Hepatic stellate cell (primary cell): ENCODE measurements at places on chromosomes 13 and 19.

DNA sequence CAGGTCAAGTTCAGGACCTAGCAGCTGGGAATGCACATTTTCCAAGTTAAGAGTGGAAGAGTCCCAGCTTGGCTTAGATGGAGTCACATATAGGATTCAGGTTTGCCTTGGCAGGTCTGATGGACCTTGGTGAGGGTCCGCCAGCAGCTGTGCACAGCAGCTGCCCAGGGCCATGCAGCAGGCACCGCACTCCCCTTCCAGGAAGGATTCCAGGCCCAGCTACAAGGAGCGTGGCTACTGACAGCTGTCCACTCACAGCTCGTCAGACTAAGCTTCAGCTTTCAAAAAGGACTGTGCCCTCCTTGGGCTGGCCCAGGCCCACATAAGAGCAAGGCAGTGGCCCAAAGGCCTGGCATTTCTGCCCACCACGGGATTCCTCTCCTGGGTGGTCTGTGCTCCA lies 68.4 kb downstream of the ALOX5AP start:
- DNase-seq = no peak

GRCh38 chr13:45598597-45598996 lies 16.9 kb downstream of the ERICH6B start:
- no peak for DNase-seq

- peak; percentile 78 for DNase-seq
Observed at GRCh38 chr13:39565036-39565949, 37.7 kb downstream of the LHFPL6 start.

DNA sequence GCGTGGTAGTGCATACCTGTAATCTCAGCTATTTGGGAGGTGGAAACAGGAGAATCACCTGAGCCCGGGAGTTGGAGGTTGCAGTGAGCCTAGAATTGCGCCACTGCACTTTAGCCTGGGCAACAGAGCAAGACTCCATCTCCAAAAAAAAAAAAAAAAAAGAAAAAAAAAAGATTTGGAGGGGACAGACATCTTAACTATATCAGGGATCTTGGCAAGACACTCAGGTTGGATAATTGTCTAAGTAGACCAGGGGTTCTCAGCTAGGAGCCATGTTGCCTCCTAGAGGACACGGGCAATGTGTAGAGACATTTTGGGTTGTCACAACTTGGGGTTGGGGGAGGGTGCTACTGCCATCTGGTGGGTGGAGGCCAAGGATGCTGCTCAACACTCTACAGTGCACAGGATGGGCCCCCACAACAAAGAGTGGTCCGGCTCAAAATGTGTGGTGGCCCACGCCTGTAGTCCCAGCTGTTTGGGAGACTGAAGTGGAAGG lies 1.9 kb upstream of the ZNF580 start:
- DNase-seq = no peak

DNA sequence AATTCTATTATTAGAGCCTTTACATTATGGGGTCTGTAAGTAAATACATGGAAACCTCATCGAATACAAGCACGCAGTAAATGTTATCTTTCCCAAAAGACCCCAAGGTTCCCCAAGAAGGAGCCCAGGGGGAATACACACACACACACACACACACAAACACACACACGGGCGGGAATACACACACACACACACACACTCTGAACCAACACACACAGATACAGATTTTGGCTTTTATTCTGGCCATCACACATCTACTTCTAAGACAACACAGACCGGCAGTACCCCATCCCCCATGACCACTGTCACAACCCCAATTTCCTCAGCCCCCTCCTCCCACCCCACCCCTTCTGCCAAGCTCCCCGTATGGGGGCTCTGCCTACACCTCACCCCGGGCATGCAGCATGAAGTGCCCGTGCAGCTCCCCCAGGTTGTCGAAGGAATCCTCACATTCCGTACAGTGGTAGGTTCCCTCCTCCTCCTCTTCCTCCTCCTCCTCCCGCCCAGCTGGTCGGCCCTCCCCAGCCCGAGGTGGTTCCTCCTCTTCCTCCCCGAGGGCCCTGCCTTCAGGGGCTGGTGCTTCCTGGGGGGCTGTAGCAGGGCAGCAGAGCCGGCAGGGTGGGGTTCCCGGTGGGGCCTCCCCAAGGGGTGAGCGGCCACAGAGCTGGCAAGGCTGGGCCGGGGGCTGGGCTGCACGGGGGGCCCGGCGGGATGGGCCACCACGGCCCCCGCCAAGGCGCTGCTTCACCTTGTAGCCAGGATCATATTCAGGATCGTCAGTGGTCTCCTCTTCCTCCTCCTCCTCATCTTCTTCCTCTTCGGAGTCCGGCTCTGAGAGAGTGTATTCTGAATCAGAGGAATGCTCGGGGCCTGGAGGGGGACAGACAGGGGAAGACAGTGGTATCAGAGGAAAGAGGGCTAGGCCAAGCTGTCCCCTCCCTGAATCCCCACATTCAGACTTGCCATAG lies 4.4 kb upstream of the SRRM5 start:
- no peak for DNase-seq

DNA sequence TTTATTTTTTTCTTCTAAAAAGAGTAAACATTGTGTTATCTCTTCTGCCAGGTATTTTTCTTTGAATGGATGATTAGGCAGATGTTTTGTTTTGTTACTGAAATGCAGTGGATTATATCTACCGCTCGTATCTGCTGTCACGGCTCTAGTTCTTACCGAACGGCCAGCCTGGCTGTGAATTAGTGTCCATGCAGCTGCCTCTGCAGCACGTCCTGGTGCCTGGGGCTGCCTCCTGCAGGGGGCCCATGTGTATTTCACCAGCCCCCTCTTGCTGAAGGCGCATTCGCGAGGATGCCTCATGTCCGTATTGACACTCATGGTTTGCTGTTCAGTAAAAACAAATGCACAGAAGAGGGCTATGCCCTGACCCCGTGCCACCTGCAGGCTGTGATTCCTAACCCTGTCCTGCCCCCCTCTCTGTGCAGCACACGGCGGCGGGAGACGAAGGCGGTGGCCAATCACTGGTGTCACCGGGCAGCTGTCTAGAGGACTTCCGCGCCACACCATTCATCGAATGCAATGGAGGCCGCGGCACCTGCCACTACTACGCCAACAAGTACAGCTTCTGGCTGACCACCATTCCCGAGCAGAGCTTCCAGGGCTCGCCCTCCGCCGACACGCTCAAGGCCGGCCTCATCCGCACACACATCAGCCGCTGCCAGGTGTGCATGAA lies 49.9 kb downstream of the RAB20 start:
- DNase-seq = no peak
